GM23248 (cell line): ENCODE measurements at places on chromosomes 11 and 22. TPM values are rescaled to one million over a fixed set of nuclear protein-coding genes. Genes with fewer than 3 reads are reported as not detected.
A peak's percentile ranks its signal among the peaks of the same experiment; 100 is the strongest.

Gene CCND1
- polyA plus RNA-seq = 1,097 and 1,184 TPM in 2 replicates

Gene XKR3
- polyA plus RNA-seq = not detected in 2 replicates

- no peak for DNase-seq
Measured at GRCh38 chr22:30668386-30668710, 673 bp upstream of the DUSP18 start.

GRCh38 chr11:107006076-107006833, 12.0 kb downstream of the GUCY1A2 start:
- no peak for DNase-seq

DNA sequence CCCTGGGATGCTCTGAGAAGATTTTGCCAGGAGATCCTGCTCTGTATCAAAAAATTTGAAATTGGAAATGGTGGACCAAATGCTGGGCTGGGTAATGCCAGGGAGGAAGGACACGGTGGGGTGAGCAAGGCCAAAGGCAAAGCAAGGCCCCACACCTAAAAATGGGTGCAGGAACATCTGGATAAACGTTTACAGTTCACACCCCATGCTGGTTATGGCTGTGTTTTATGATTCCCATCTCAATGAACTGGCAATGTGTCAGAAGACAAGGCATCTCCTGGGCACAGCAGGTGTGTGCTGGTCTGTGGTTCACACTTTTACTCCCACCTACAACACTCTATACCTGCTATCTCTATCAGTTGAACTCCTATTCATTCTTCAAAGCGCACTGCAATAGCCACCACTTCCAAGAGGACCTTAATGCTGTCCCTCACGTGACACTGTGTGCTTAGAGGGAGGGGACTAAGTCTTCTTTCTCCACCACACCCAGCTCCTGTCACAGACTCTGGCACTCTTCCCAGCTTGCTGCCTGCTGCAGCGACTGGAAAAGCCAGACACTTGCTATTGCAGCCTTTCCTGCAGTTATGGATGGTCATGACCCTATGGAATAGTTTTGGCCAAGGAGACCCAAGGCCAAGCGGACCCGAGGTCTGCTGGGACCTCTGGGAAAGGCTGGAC, 277.5 kb downstream of the CTTN start:
- peak; percentile 7 for DNase-seq

- peak; percentile 87 for DNase-seq
Measured at GRCh38 chr11:111797145-111797581, 31.0 kb upstream of the PPP2R1B start.

DNA sequence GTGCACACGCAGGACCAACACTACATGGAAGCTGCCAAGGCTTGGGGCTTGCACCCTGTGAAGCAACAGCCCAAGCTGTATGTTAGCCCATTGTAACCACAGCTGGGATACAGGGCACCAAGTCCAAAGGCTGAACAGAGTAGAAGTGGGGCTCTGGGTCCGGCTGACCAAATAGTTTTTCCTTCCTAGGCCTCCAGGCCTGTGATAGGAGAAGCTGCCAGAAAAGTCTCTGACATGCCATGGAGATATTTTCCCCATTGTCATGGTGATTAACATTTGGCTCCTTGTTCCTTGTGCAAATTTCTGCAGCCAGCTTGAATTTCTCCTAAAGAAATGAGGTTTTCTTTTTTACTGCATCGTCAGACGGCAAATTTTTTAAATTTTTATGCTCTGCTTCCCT, 941.2 kb downstream of the FAM181B start:
- no peak for DNase-seq

Gene USP2
- 0.30 and 0.33 TPM in 2 replicates for polyA plus RNA-seq

Gene OPCML
- 0.69 and 1.0 TPM in 2 replicates for polyA plus RNA-seq

Gene OTOG
- polyA plus RNA-seq = not detected in 2 replicates

- DNase-seq = no peak
Measured at GRCh38 chr22:19970031-19970478, 28.4 kb upstream of the TXNRD2 start.

- no peak for DNase-seq
Measured at GRCh38 chr22:47474895-47475294, 712.4 kb downstream of the TBC1D22A start.

DNA sequence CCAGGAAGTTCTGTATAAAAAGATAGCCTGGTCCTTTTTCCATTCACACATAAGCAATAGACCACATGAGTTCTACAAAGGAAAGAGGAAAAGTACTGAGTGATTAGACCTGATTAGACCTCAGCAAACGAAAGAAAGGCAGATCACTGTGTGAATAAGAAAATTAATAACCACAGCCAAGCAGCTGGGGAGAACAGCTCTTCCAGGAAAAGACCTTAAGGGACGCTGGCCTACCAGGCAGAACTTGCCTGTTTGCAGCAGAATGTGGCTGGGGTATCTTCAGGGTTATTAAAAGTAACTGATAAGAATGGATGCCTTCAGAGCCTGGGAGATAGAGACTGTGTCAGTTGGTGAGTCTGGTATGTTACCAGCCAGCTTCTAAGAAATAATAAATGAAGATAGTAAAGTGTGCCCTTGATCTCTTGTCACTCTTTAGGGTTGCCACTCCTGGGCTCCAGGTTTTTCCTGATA, 172.9 kb downstream of the DBX1 start:
- no peak for DNase-seq

DNA sequence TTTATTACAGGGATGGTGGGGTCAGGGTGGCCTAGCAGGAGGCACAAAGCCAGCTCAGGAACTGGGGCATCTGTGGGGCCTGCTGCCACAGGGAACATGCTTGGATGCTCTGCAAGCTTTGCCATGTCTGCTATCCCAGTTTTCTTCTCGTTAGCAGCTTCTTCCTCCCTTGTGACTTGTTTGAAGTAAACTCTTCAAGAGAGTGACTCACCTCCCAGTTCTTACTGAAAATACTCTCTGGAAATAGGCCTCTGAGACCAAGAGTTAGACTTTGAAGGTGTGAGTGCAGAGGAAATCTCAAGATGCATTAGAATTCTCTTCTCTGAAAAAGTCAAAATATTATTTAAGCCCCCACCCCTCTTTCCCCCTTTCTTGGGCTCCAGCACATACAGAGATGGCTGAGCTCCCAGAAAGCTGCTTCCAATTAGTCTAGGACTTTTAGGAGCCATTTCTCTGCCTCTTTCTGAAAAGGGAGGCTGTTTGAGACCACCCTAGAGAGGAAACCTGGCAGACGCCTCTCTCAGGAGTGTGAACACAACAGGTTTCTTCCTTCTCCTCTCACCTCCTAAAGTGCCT, 15.1 kb downstream of the CWC15 start:
- peak; percentile 78 for DNase-seq

- DNase-seq = no peak
Measured at GRCh38 chr22:33350961-33351360, 292.8 kb upstream of the SYN3 start.

DNA sequence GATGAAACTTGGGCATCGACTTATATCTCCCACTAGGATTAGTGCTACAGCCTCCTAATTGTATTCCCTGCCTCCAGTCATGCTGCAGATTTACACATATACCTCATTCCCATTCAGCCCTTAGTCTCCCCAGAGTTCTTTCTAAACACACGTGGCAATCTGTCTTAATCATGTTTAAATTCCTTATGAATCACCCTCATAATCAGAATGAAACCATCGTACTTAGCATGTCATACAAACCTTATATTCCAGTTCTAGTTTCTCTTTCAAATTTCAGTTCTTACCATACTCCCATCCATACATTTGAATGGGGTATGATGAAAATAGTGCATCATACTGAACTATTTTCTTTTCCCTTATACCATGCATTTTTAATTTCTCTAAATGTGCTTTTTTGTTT, 6.0 kb upstream of the OR10A2 start:
- DNase-seq = peak; percentile 51

- DNase-seq = peak; percentile 52
Measured at GRCh38 chr11:109527496-109527895, 105.5 kb downstream of the C11orf87 start.

DNA sequence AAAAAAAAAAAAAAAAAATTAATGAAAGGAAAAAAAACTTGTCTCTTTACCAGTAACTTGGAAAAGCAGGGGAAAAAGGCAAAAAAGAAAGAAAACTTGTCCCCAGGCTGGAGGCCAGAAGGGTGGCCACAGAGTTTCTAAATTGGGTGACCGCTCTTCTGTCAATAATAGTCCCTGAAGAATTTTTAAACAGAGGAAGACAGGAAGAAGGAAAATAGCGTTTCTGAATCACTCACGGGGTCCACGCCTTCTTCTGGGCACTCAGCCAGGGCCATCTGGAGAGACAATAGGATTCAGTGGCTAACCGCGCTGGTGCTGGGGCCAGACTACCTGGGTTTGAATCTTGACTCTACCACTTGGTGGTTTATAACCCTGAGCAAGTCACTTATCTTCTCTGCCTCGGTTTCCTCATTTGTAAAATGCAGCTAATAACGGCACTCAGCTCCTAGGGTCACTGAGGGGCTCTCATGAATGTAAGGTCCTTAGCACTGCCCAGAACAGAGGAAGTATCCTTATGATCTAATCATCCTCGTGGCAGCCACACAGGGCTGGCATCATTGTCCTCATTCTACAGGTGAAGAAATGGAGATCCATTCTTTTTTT, 7.0 kb downstream of the C11orf86 start:
- peak; percentile 97 for DNase-seq

GRCh38 chr11:106625566-106625965, 392.7 kb downstream of the GUCY1A2 start:
- no peak for DNase-seq

DNA sequence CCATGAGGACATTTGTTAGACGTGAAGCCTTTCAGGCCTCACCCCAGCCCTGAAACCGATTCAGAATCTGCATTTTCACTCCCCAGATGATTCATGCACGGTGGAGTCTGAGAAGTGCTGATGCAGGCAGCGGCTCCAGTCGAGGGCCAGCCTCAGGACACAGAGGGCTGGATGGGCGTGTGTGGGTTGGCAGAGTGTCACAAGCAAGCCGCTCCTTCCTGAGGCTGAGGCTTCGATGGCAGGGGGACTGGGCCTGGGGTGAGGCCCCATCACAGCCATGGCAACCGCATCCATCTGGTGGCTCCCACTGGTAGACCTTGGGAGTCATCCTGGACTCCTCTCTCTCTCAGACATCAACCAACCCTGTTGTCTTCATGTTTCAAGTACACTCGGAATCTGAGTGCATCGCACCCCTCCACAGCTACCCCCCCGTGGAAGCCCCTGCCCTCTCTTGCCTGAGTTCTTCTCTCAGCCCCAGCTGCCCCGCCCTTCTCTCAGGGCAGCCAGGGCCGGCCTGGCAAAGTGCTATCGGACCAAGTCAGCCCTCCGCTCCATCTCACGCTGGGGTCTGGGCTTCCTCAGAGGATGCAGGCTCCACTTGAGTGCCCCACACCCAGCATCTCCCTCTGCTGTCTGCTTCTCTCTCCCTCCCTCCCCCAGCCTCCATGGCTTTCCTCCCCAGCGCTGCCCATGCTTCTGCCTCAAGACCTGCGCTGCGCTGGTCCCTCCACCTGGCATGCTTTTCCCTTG, 10.6 kb downstream of the KCNC1 start:
- DNase-seq = no peak

GRCh38 chr11:24391167-24391566, 105.7 kb upstream of the LUZP2 start:
- DNase-seq = peak; percentile 66
